ENCODE measurements at places on chromosomes 3 and 15.

- DNase-seq, result no peak
These were observed 26.7 kb downstream of the SCG3 start for GRCh38 chr15:51708013-51708412.

DNA sequence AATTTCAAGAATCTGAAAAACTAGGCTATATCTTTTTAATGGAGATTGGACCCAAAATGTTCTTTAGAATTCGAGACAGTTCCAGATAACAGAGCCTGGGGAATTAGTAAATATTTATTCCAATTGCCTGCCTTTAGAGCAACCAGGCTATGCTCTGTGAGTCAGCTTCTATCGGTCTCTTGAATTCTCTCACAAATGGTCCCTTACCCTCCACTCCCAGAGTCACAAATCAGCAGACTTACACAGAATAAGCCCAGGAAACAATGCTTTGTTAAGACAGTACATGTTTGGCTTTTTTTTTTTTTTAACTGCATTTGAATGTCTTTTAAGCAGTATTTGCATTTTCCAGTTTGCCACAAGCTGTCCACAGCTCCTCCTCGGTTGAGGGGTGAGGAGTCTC is 460.7 kb upstream of the CBLB start:
- no peak for DNase-seq

GRCh38 chr15:45635191-45635638 is 386 bp downstream of the SQOR start:
- no peak for DNase-seq

DNA sequence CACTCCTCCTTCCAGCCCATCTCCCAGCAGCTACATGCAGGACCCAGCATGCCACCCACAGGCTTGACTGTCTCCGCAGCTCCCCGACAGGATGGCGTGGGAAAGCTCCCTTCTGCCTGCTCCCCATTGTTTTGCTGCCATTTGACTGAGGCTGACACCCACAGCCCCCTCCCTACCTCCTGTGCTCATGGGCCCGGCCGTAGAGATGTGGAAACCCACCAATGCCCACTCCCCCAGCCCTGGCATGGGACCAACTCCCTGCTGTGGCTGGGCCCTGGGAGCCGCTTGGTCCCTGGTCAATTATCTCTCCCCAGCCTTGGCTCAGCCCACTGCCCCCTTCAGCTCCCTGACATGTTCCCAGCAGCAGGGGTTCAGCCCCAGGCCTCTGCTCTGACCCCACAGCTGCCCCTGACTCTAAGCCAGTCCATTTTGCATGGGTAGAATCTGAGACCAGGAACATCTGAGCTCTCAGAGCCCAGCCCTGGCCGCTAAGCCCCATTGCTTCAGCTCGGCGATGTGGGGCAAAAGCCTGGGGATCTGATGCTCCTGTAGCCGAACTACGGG is 8.2 kb downstream of the C3orf22 start:
- no peak for DNase-seq

DNA sequence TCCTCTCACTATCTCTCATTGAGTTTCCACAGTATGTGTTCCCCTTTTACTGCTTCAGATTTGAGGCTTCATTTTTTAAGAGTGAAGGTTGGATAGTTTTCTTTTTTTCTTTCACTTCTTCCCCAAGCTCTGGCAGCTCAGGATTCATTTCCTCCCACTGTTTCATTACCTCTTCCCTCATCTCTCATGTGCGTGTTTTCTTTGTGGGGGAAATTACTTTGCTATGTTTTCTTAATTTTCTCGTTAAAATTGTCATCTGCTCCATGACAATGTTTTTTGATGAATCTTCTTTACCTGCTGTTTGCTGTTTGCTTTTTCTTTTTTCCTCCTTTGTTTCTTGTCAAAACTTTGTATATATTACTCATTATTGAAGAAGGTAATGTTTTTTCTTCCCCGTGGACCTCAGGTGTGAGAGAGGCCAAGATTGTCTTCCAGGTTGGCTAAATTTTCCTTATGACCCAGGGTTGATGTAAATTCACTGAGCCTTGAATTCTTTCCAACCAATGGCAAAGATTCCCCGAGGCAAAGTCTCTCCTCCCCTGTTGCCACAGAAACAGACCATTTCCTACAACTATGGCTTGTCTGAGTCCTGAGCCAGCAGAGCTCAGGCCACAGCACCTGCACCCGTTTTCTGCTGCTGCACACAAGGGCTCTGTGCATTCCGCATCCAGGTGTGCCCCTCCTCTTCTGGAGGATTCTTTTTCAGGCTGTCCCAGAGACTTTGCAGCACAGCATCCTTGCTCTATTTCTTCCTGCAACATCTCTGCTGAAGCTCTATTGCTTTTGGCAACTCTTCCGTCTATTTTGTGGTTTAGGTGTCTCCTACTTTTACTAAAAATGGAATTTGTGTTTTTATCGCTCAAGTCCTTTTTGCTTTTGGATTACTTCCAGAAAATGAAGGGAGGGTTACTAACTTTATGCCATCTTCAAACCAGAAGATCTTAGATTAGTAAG is 66.1 kb downstream of the NOX5 start:
- DNase-seq, result no peak

GRCh38 chr3:94645790-94646189 is 582.9 kb downstream of the NSUN3 start:
- no peak for DNase-seq

GRCh38 chr3:142782616-142783015 is 58.8 kb downstream of the TRPC1 start:
- DNase-seq, result no peak

- no peak for DNase-seq
These were observed 16.9 kb upstream of the LACTB start for GRCh38 chr15:63104727-63105126.

DNA sequence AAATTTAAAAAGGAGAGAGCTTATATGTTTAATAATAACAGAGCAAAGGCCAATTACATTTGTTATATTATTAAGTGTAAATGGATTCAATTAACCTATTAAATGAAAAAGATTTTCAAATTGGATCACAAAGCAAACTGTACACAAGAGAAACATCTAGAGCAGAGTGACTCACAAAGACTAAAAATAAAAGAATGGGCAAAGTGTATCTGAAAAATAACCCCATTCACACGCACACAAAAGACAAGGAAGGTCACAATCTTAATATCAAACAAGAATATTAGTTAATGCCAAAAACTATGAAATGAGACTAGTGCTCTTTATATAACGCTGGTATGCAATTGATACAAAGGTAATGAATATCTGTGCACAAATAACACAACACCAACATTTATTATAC is 65.7 kb downstream of the MOBP start:
- DNase-seq, result no peak

DNA sequence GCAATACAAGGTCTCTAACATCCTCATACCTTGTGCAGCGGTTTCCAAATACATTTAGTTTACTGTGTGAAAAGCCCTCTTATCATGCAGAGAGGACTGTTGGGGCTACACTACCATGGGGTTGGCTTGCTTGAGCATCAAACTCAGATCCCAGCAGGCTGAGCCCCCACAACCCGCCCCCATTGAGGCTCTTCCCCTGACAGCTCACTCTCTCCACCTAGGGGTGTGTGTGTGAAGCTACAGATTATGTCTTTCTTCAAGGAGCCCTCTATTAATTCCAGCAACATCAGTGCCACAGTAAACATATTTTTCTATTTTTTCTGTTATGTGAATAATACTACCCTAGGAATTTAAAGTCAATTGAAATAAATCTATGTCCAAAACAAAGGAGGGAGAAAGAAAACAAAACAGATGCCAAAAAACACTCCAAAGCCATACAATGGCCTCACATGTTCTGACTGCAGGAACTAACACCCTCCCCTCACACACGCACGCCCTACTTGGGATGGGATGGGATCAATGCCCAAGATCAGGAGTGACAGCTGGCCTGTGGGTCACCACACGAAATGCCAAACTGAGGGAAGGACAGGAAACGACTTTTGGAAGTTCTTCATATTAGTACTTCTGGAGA is 14.7 kb downstream of the TM4SF4 start:
- no peak for DNase-seq

DNA sequence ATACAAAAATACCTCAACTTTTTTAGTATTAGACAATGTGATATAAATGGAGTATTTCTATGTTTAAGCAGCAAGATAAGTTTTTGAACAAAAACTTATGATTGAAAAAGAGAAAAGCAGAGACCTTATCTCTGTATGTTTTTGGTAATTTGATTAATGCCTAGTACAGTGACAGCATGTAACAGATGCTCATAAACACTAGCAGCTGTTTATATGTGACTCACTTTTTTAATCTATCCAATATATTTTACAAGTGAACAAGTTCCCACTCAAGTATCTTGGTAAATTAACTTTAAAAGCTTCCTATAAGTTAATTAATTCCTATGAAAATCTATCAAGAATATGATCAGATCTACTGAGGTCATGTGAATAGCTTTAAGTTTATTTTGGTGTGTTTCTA is 55.1 kb downstream of the NGLY1 start:
- no peak for DNase-seq

DNA sequence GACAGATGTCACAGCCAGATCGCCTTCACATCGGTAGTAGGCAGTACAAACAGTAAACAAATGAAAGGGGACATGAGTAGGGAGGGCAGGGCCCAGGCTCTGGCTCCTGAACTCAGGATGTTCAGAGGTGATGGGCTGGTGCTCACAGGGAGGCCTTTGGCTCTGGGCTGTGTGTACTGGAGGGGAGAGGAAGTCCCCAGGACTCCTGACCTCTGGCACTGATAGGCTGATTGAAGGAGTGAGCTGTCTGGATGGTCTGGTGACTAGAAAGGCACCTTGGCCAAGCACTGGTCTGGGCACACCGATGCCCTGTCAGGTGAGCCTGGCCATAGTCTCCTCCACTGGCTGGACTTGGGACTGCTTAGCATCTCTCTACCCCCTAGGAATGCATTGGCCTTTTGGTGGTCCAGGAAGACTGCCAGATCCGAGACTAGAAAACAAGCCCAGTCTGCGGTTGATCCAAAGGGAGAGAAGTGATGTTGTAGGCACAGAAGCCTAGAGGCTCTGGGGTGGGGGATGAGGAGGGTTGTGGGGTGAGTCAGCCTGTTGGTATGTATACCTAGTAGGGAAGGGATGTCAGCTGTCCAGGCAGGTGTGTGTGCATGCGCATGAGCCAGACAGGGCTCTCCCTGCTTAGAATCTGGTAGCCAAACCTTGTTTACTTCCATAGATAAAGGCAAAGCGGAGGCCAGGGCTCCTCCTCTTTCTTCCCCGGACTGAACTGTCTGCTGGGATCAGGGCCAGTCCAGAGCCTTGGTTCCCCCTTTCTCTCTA is 1.9 kb downstream of the SPINT1 start:
- no peak for DNase-seq

GRCh38 chr15:63514531-63514943 is 10.1 kb downstream of the USP3 start:
- no peak for DNase-seq

- DNase-seq, result no peak
These were observed 24.2 kb downstream of the SOX2 start for GRCh38 chr3:181735911-181736310.

GRCh38 chr3:50591196-50591741 is 20.3 kb downstream of the CISH start:
- no peak for DNase-seq

GRCh38 chr3:159775372-159775961 is 213.2 kb upstream of the IL12A start:
- no peak for DNase-seq

- no peak for DNase-seq
These were observed 453.1 kb downstream of the IL5RA start for GRCh38 chr3:2656806-2657777.

DNA sequence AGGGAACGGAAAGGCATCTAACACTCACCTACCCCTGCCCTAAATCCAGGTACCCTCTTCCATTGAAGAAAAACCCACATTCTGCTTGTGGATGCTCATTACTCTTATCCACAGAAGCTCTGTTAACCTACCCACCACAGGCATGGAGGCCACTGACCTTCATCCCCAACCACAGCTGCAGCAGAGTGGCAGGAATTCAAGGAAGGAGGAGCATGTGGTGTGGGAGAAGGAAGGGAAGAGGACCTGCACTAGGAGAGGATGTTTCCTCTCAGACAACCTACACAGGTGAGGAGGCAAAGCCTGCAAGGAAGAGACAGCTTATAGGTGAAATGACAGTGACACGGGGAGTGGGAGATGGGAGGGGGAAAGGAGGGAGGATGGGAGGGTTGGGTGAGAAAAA is 192.5 kb upstream of the TSC22D2 start:
- no peak for DNase-seq

GRCh38 chr3:78337801-78338211 is 1297.9 kb downstream of the ROBO2 start:
- no peak for DNase-seq

GRCh38 chr15:52678468-52679231 is 538 bp downstream of the ATOSA start:
- DNase-seq, result peak; percentile 43

GRCh38 chr15:79091204-79091867 is 756 bp upstream of the RASGRF1 start:
- DNase-seq, result no peak

DNA sequence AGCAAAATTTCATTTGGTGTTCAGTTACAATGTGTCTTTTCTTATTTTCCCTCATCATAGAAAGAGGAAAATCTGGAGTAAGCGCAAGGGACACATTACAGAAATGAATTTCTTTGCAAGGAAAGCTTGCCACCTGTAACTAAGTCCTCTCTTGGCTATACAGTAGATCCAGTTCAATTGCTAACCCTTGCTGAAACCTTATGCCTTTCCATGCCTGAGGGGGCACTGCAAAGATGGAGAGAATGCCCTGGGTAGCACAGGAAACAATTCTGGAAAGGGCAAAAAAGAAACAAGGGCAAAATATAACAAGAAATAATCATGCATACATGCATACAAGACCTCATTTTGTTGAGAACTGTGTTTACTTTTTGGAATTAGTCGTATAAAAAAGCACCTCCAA is 4.3 kb downstream of the CADM2 start:
- no peak for DNase-seq

DNA sequence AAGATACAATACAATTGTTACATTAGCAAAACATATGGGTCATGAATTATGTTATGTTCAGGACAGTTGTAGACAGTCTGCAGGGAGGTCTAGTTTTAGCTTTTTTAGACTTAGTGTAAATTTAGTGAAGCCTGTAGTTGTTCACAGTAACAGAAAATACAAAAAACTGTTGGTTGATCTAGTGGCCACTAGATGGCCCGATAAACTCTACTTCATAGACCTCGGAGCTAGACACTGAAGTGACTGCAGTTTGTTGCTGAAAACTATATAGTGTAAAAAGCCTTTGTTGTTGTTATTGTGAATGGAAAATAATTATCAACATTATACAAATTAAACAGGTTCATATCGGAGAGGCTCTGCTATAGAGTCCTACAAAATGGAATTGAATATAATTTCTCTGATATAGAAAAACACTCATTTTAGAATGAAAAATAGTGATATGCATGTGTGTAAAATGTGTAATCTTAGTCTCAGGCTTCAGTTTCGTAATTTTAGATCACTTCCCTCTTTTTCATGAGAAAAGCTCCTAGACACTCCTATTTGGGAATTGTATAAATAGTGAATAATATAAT is 18.3 kb downstream of the MAGEL2 start:
- no peak for DNase-seq
